ENCODE measurements at places on chromosomes 3 and 15. TPM values are rescaled to one million over a fixed set of nuclear protein-coding genes. Genes with fewer than 3 reads are reported as not detected.

GRCh38 chr3:160968761-160969160 is 136.4 kb downstream of the B3GALNT1 start:
- no peak overlapping the region for H3K27ac ChIP-seq
- no peaks in the 10 kb centered on the region for H3K27me3 ChIP-seq
- H3K4me1 ChIP-seq, result no peaks in the 10 kb centered on the region
- H3K36me3 ChIP-seq, result no peaks in the 10 kb centered on the region

DNA sequence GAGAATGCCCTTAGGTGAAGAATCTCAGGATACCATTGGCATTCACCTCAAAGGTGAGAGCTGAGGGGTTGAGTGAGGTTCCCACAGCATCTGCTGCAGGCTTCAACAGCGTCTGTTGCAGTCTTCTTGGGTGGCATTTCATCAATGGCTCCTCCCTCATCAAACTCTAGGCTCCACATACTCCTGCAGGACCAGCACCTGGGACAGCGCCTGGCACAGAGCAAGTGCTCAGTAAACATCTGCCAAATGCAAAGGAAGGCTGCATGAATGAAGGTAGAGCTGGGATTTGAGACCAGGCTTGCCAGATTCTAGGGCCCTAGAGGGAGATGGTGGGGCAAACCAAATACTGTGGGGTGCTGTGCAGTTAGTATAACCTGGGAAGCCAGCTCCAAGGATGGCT is 9.6 kb downstream of the TRH start:
- no peaks in the 10 kb centered on the region for H3K27me3 ChIP-seq
- H3K27ac ChIP-seq, result no peak overlapping the region
- no peak overlapping the region for H3K4me3 ChIP-seq
- no peak for DNase-seq
- no peaks in the 10 kb centered on the region for H3K4me1 ChIP-seq

GRCh38 chr3:12924437-12924836 is 83.1 kb upstream of the RPL32 start:
- DNase-seq, result no peak
- no peaks in the 10 kb centered on the region for H3K4me1 ChIP-seq
- no peak overlapping the region for H3K4me3 ChIP-seq
- H3K27me3 ChIP-seq, result no peaks in the 10 kb centered on the region

DNA sequence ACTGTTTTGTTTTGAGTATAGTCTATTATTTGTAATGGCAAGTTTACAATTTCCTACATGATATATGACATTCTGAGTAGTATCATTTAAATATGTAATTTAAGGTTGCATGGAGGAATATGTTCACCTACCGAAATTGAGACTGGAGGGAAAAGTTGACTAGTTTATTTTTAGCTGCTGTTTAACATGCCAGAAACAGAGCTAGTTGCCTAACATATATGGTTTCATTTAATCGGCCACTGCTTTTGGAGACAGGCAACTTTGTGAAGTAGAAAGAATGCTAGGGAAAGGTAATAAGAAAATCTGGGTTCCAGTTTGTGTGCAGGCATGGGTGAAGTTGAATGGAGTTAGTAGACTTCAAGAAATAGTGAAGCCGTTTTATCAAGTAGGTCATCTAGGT is 342.1 kb upstream of the CBLB start:
- no peaks in the 10 kb centered on the region for H3K36me3 ChIP-seq
- H3K4me1 ChIP-seq, result 0 out of 2 replicates have a peak, but pooled peaks cover 4% of the 10 kb centered on the region
- no peak for DNase-seq
- H3K4me3 ChIP-seq, result no peak overlapping the region

Gene LEKR1
- total RNA-seq, result 1.6 TPM

- no peaks in the 10 kb centered on the region for H3K27me3 ChIP-seq
- H3K27ac ChIP-seq, result no peak overlapping the region
- H3K36me3 ChIP-seq, result no peaks in the 10 kb centered on the region
- H3K4me3 ChIP-seq, result no peak overlapping the region
Measured at GRCh38 chr3:3802046-3802445, 2.8 kb downstream of the LRRN1 start.

GRCh38 chr3:36942638-36943248 is 2.1 kb downstream of the TRANK1 start:
- no peak for DNase-seq
- H3K27ac ChIP-seq, result no peak overlapping the region
- no peak overlapping the region for H3K4me3 ChIP-seq
- H3K27me3 ChIP-seq, result no peaks in the 10 kb centered on the region
- H3K4me1 ChIP-seq, result peaks cover 7% of the 10 kb centered on the region
